ENCODE measurements at places on chromosomes 6 and 20.

DNA sequence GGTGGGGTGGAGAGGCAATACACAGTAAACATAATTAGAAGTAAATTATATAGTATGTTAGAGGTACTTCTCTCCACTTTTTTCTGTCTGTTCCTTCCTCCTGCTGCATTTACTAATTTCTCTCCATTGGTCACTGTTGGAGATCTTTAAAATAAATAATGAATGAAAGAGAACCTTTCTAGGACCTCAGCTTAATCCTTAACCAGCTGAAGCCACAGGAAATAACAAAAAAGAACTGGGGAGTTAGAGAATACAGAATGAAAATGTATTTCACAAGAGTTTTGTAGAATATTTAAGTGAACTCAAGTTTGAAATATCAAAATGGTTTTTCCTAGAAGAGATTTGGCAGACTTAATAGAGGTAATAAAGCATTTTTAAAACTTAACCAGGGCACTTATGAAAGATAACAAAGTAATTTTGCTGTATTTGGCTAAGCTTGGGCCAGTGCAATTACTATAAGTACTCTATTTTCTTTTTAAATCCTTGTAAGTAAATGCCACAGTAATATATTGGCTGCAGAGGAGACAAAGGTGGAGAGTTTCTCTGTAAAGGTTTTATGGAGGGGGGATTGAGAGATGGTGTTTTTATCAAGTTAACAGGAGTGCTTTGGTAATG, 405.0 kb downstream of the CDKAL1 start:
- no peak for DNase-seq

GRCh38 chr6:138250513-138251247, 32.4 kb upstream of the PBOV1 start:
- DNase-seq: no peak

DNA sequence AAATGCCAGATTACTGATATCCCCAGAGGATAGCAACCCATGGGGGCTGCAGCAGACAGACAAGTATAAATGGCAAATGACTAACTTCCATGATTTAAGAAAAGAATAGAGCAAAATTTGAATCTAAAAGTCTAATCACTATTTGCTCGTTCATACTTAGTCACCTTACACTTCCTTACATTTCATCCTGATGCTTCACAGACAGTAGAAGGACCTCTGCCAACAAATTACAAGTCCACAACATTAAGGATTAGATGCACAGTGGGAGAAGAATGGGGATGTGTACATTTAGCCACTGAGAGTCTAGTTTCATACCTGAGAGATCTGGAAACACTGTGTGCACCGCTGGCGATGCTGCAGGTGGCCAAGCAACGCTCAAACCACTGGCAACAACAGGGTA, 72.4 kb downstream of the FYN start:
- no peak for DNase-seq

DNA sequence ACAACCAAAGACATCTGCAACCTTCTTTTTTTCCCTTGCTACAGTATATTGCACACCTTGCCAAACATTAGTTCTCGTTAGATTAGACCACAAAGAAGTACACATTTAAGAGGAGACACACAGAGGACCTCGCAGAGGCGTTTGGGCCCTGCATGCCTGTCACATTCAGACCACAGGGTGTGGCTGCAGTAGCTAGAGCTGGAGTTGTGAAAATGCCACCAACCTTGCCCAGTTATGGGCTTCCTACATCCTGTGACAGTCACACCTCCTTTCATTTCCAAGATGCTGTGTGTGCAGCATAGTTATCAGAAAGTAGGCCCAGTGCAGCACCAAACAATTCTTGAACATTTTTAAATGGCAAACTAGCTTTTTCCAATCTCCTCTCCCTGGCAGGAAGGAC, 2.4 kb downstream of the SYNE1 start:
- DNase-seq: no peak

DNA sequence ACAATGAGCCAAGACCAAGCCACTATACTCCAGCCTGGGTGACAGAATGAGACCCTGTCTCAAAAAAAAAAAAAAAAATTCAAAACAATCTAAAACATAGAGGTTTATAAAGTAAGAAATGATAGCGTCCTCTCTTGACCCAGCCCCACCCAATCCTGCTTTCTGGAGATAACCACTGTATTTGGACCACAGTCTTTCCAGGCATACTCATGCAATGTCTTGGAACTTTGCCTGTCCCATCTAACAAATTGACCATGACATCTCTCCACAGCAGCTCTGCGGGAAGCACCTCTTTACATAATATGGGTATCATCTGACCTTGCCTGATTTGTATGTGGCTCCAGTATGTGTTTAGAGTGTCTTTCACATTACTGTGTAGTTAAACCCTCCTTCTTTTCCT, 9.1 kb upstream of the SHLD1 start:
- DNase-seq: no peak

GRCh38 chr20:64207641-64208590, 43.7 kb downstream of the MYT1 start:
- no peak for DNase-seq

DNA sequence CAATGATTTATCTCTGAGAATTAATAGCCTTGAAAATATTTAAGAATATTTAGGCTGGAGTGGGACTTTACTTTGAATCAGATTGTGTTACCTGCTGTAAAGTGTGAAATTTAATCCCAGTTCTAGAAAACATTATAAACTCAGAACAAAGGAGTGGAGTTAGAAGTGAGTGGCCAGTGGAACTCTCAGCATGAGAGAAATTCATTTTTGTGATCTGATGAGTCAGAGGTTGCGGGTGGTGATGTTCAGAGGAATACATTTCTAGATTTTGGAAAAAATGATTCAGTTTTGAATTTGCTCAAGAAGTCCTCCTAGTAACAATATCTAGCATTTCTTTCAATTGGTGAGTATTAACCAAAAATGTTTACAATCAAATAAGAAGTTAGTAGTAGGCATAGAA, 167.5 kb downstream of the ZFAND3 start:
- no peak for DNase-seq

DNA sequence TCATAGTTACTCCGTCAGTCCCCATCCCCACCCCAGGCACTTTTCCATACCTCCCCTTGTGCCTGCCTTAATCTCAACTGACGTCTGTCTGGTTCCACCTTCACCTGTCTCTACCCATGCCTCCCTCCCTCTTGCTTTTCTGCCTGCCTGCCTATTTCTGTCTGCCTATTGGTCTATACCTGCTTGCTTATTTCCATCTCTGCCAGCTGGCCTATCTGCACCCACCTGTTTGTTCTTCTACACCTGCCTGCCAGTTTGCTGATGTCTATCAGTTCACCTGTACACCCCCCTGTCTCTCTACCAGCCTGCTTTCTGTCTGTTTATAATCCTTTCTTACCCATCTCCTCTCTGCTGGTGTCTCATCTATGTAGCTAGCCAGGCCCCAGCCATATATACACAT, 87.5 kb downstream of the RALGAPA2 start:
- no peak for DNase-seq
